ENCODE measurements at places on chromosomes 2 and 18. TPM values are rescaled to one million over a fixed set of nuclear protein-coding genes. Genes with fewer than 3 reads are reported as not detected.

Gene MOGAT1
- not detected for total RNA-seq

Gene NT5C1B
- not detected for total RNA-seq

Gene ITGAV
- 244 TPM for total RNA-seq

Gene OTOF
- 0.81 TPM for total RNA-seq

Gene SH3RF3
- 8.4 TPM for total RNA-seq

Gene PDE1A
- 206 TPM for total RNA-seq

Gene EGR4
- not detected for total RNA-seq

Gene DSC1
- total RNA-seq = not detected

Gene LAMA1
- total RNA-seq = 26.7 TPM

Gene PLA2R1
- 12.5 TPM for total RNA-seq

Gene MRO
- 3.1 TPM for total RNA-seq

Gene SCN7A
- total RNA-seq = under 0.01 TPM

Gene DSG1
- not detected for total RNA-seq

Gene VSNL1
- not detected for total RNA-seq

Gene ACVR1C
- not detected for total RNA-seq

Gene ICOS
- not detected for total RNA-seq
